Daoy (cell line): ENCODE measurements at places on chromosomes 11 and 22. TPM values are rescaled to one million over a fixed set of nuclear protein-coding genes. Genes with fewer than 3 reads are reported as not detected.

DNA sequence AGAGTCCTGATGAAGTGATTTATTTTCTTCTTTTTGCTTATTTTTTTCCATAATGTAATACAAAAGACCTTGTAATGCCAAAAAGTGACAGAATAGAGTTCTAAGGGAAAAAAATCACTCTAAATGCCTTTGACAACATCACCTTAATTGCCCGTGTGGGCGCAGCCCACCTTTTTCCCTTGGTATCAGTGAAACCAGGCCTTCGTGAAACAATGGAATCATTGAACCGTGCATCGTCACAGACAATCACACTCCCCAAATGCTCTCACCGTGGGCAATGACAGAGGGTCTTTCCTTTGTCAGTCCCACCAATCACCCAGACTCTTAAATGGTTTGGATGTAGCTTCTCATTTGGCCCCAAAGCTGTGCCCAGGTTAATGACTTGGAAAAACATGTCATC lies 9.6 kb upstream of the SLC6A5 start:
- no peak for DNase-seq

GRCh38 chr11:122869622-122870021 lies 12.9 kb upstream of the JHY start:
- no peak for DNase-seq

GRCh38 chr11:101126551-101127196 lies 2.9 kb downstream of the PGR start:
- peak; percentile 4 for DNase-seq

DNA sequence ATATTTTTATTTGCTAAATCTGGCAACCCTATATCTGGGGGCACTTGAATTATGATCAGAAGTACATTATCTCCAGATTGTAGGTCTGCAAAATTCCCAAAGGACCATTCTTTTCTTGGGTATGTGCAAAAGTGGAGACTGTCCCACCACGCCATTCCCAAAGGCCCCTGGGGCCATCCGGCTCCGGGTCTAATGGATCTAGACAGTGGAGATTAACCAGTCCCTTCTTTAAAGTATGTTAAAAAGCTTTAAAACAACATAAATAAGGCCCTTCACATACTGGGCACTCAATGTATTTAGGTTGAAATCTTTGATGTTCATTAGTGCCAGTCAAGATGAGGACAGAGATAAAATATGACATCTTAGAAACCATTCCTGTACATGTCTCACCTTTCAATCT lies 124.1 kb downstream of the MAML2 start:
- DNase-seq, result no peak

DNA sequence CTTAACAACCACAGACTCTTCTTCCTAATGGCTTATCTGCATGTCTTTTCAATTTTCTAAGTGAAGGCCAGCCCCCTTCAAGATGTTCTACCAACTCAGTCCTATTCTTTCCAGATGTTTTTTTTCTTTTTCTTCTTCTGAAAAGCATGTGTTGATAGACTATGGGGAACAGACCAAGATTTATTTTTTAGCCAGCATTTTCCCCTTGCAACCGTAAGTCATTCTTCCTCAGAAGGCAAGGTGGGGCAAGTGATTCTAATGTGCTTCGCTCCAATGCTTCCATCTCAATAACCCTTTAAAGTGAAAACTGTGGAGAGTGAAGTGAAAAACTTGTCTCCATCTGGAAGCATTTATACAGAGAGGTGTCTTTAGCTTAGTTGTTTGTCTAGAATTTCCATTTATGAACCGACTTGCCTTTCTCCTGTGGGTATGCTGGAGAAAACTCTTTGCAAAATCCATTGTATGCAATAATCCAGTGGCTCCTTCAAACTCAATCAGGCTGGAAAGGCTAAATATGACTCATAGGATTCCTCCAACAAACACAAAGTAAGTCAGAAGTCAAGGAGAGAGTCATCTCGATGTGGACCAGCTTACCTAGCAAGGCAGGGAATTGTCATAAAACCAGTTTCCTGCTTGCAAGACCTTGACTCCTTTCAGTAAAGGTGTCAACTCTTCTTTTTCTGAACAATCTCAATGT lies 83.7 kb downstream of the MAML2 start:
- DNase-seq, result peak; percentile 70

DNA sequence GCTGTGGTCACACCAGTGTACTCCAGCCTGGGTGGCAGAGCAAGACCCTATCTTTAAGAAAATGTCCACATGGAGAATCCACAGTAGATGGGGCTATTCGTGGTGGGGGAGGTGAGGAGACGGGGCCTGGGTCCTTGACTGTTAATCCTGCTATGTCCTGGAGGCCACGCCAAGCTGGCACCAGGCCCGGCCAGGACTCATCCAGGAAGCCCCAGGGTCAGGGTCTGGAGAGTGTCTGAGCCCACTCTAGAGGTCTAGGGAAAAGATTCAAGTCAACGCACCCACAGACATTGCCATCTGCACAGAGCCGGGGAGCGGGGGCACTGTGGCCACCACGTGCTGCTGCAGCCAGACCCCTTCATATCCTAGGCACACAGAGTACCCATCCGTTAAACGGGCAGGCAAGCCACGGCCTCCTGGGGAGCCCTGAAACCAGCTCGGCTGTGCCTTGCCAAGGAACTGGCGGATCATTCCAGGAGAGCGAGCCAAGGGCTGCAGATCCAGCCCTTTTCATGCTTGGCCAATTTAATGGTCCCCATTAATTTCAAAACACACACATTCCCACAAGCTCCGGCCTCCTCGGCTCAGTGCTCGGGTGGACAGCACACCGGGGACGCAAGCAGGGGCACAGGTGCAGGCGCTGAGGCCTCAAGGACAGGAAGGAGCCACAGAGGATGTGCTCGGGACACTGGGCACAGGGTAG lies 24.7 kb downstream of the MACROD1 start:
- DNase-seq, result no peak

GRCh38 chr11:8381343-8381742 lies 117.7 kb upstream of the LMO1 start:
- no peak for DNase-seq

DNA sequence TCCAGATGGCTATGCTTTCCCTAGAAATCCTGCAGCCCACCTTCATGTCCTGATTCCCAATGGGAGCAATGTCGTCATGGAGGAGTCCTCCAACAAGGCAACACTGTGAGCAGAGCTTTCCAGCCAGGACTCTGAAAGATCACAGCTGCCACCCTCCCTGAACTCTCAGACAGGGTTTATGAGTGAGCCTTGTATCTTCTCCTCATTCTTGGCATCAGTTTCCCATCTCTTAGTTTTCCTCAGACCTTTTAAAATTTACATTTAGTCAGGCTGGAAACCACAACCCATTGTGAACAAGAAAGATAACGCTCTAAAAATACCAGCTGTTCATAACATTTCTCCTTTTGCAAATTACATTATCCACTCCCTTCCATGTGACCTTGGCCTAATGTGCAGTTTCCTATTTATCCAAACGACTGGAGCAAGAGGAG lies 15.6 kb upstream of the LYVE1 start:
- no peak for DNase-seq

GRCh38 chr22:45575607-45576272 lies 73.1 kb downstream of the FBLN1 start:
- DNase-seq, result no peak

Gene ABTB2
- total RNA-seq, result 9.3 and 11.4 TPM in 2 replicates
